ENCODE measurements at places on chromosomes 3 and 15.

GRCh38 chr15:46408312-46408711 lies 773.5 kb downstream of the SQOR start:
- DNase-seq, result no peak

GRCh38 chr15:78931439-78932257 lies 13.2 kb downstream of the CTSH start:
- DNase-seq, result no peak

GRCh38 chr15:57562196-57562769 lies 29.4 kb upstream of the MYZAP start:
- no peak for DNase-seq

- DNase-seq, result no peak
Measured at GRCh38 chr3:46871222-46871621, 6.3 kb upstream of the PTH1R start.

- DNase-seq, result peak; percentile 52
Measured at GRCh38 chr3:126982126-126982470, 817 bp upstream of the PLXNA1 start.

DNA sequence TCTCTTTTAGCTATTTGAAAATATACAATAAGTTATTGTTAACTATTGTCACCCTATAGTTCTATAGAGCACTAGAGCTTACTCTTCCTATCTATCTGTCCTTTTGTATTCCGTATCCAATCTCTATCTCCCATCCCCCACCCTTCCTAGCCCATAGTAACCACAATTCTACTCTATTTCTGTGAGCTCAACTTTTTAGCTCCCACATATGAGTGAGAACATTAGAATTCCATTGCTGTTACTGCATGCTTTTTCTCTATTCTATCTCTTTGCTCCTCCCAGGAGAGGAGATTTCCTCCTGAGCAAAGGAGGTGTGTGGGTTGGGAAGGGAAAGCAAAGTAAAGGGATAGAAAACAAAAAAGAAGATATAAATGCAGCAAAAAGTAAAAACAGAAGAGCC lies 105.6 kb upstream of the SLC4A7 start:
- no peak for DNase-seq
